ENCODE measurements at places on chromosomes 5 and 9.

GRCh38 chr5:7495131-7495517 is 99.2 kb downstream of the ADCY2 start:
- DNase-seq: no peak

- DNase-seq: no peak
Measured at GRCh38 chr9:37715260-37715659, 38.3 kb upstream of the TRMT10B start.

GRCh38 chr5:158914008-158915000 is 185.4 kb downstream of the EBF1 start:
- no peak for DNase-seq

- DNase-seq: no peak
Measured at GRCh38 chr9:107108342-107109130, 174.5 kb upstream of the RAD23B start.

All from memory B cell (primary cell).